NCI-H2081 (cell line): ENCODE measurements at places on chromosomes 16 and 17.

GRCh38 chr17:4477255-4477791 lies 21.4 kb upstream of the SPNS2 start:
- DNase-seq = no peak

DNA sequence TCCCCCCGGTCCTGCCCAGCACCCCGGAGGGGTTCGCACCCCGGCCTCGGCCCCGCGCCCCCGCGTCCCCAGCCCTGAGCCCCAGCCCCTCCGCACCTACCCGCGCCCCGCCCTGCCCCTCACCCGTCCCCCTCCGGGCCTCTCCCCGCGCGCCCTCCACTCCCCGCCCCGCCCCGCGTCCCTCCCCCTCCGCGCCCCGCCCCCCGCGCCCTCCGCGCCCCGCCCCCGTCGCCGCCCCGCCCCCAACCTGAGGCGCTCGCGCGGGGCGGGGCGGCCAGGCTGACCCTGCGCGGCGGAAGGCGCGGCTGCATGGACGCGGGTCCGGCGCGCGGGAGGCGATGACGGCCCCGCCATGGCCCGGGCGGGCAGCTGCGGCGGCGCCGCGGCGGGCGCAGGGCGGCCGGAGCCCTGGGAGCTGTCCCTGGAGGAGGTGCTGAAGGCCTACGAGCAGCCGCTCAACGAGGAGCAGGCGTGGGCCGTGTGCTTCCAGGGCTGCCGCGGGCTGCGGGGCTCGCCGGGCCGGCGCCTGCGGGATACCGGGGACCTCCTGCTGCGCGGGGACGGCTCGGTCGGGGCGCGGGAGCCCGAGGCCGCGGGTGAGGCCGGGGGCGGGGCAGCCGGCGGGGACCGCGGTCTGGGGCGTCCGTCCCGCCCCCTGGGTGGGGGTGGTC lies at the start of gene SPIRE2:
SPIRE2 (plus strand) TSS at position 277 of the 671 bp plus-strand sequence; CDS start at position 353, 76 bp downstream.
- DNase-seq = peak; percentile 33

DNA sequence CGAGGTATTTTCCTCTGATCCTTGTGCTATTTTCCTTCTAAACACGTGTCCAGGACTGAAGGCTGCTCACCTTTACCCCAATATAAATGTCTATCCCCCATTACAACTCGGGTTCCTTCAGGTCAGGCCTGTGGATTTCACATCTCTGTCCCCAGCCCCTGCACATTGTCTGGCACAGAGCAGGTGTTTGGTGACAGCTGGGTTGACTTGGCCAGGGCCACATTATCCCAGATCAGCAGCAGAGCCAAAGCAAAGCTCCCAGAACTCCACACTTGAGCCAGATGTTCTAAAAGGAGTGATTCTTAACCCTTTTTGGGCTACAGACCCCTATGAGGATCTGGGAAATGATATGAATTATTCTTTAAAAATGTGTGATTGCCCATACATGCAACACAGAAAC lies 18.0 kb upstream of the SPATA32 start:
- no peak for DNase-seq

- DNase-seq = no peak
Observed at GRCh38 chr16:28556914-28557320, 3.2 kb downstream of the SGF29 start.

DNA sequence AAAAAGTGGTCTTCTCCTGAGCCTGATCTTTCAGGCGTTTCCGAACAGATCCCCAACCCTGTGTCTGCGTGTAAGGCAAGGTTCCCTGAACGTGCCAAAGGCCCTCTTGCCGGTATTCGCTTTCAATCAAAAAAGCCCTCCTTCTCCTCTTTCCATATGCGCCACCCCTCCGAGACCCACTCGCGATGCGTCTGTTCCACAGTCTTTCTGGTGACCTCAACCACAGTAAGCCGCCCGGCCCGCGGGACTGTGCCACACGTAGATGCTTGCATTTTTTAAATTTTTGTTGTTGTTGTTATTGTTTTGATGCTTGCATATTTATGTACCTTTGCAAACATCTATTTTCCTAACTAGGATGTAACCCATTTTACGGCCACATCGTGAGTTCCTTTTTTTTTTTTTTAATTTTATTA lies 607 bp upstream of the PRPSAP1 start:
- no peak for DNase-seq

- DNase-seq = no peak
Observed at GRCh38 chr16:3546986-3547682, 30.1 kb downstream of the NLRC3 start.

DNA sequence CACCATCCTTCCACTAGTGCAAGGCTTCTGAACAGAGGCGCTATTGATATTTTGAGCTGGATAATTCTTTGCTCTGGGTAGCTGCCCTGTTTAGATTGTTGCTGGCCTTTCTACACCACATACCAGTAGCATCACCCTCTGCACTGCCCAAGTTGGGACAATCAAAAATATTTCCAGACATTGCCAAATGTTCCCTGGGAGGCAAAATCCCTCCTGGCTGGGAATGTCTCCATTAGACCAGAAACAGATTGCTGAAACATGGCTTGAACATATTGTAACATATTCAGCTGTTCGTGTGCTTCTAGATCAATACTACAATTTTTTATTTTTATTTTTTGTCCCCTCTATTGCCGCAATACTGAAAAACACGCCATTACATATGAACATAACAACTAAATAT lies 174.6 kb downstream of the ABCA8 start:
- no peak for DNase-seq
